ENCODE measurements at places on chromosomes 7 and 10.

- DNase-seq: no peak
These were observed 486 bp downstream of the CACNA2D1 start for GRCh38 chr7:82443036-82443546.

DNA sequence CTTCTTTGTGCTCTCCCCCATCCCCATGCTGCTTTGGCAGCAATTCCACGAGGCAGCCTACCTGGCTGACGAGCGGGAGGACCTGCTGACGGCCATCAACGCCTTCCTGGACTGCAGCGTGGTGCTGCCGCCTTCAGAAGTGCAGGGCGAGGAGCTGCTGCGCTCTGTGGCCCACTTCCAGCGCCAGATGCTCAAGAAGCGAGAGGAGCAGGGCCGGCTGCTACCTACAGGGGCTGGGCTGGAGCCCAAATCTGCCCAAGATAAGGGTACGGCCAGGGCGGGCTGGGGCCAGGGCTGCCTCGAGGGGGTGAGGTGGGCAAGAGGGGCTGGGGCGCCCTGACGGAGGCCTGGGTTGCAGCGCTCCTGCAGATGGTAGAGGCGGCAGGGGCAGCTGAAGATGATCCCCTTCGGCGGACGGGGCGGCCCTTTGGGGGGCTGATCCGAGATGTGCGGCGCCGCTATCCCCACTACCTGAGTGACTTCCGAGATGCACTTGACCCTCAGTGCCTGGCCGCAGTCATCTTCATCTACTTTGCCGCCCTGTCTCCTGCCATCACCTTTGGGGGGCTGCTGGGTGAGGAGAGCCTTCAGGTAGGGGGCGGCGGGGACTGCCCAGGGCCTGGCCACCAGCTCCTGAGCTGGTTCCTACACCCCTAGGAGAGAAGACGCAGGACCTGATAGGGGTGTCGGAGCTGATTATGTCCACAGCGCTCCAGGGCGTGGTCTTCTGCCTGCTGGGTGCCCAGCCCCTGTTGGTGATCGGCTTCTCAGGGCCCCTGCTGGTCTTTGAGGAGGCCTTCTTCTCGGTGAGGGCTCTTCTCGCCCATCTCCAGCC is 9.4 kb downstream of the FASTK start:
- no peak for DNase-seq

- DNase-seq: peak; percentile 73
These were observed 16.9 kb upstream of the ZFAND2A start for GRCh38 chr7:1176891-1177373.

DNA sequence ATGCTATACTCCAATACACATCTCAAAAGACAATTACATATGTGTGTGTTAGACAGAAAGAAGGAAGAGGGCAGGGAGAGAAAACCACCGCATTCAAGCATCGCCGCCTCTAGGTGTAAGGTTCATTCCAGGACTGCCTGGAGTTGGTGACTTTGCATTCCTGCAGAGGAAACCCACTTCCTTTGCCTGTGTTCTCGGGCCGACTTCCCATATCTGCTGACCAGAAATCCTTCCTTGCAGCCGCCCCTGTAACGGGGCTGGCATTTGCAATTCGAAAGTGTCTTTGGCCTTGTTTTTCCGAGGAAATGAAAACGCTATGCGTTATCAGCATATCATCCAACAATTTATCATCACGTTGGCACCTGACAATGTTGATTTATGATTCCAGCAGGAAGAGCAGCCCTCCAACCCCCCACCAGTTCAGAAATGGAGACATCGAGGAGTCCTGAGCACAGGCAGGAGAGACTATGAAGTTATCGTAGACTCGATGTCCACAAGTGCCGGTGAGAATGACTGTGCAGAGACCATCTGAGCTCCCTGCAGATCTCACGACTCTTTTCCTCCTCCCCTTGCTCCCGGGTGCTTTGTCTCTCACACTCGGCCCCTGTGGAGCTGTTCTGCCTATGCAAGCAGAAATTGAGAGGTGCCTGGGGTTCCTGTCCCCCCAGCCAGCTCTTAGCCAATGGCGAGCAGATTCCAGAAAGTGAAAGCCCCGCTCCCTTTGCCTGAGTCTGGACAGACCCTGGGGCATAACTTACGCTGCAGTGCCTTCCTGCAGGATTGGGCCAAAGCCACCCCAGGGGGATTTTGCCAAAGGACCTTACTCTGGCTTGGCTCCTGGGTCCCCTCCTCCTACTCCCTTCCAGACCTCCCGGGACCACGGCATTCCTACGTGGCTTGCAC is 68.9 kb upstream of the FOXK1 start:
- DNase-seq: peak; percentile 62

DNA sequence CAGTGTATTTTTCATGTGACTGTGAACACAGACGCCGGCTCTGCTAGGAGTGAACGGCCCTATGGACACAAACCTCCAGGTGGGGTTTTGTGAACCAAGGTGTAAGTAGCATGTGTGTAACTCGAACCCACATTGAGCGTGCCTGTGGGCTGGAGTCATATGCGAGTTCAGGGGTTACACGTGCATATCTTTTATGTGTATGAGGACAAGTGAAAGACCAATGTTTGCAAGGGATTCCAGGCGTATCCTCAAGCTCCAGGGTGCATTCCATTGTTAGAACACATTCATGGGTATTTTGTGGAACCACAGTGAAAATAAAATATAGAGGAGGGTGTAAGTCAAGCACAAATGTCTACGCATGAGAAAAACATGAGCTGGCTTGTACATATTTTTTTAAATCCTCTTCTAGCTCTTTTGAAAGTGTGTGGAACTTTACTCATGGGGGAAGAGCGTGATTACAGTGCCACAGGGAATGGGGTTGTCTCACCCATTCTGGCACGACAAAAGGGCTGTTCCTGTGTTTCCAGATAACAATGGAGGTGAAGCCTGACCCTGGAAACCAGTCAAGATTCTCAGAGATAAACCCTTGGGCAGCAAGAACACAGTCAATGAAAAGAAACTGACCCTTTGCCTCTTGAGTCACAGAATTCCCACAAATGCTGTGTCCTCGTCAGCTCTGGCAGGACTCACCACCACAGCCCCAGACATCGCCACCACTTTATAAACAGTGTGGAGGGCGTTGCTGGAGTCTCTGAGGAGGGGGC is 37.0 kb upstream of the GOT1 start:
- no peak for DNase-seq

GRCh38 chr7:79221211-79221610 is 232.3 kb downstream of the MAGI2 start:
- no peak for DNase-seq

- DNase-seq: no peak
These were observed 38.9 kb upstream of the AMPH start for GRCh38 chr7:38669965-38670520.

- DNase-seq: no peak
These were observed 3.2 kb downstream of the TNS3 start for GRCh38 chr7:47578579-47579270.

DNA sequence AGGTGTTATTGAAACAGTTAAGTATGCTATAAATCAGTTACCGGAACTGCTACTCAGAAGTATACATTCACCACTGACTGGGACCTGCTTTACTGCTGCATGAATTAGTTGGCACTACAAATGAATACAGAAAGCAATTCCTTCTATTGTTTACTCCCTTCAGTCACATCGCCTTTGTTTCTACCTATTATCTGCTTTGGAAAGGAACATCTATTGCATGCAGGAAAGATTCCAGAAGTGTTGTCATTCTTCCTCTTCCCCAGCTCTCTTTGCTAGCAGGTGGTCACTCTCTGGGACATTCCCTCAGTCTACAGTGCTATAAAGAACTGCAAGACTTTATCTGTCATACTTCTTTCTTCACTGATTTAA is 131.3 kb downstream of the ANK3 start:
- no peak for DNase-seq

- peak; percentile 13 for DNase-seq
These were observed 161.4 kb downstream of the TFEC start for GRCh38 chr7:115869190-115869589.

- no peak for DNase-seq
These were observed 38.1 kb downstream of the RASGEF1A start for GRCh38 chr10:43228783-43229207.

DNA sequence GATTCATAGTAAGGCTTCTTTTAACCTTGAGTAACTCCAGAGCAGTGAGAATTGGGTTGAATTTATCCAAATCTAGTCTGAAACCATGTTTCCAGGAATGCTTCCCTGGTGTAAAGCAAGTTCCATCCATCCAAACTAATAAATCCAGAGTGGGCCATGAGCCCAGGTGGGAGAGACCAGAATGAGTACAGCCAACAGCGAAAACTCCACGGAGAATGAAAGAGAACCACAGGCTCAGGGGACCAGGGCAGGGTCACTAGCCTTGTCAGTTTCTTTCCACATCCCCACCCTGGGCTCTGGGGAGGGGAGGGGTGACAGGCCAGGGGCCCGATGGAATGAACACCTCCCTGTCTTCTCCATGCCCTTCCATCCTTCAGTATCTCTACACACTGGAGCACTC is 180.1 kb downstream of the NEURL1 start:
- no peak for DNase-seq

DNA sequence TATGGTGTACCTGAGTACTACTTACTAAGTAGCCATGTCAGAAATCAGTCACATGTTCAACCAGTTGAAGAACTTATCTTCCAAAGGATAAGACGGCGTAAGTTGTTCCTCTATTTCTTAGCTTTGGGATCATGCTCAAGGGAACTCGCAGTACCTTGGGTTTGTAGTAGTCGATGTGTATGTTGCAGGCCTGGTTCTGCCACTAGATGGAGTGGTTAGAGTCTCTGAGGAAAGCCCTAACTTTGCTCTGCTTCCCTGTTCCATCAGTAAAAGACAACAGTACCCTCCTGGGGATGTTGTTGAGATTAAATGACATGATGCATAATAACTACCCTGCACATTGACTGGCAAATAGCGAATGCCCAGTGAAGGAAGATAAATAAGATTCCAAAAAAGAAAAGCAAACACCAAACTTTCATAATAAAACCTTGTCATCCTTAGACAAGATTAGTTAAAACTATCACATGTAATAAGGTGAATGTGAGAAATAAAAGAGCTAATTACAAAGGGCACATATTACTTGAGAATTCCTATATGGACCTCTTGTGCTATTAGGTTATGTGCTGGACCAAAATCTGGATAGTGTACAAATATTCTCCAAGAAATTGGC is 165.9 kb downstream of the ABCA13 start:
- DNase-seq: peak; percentile 75

DNA sequence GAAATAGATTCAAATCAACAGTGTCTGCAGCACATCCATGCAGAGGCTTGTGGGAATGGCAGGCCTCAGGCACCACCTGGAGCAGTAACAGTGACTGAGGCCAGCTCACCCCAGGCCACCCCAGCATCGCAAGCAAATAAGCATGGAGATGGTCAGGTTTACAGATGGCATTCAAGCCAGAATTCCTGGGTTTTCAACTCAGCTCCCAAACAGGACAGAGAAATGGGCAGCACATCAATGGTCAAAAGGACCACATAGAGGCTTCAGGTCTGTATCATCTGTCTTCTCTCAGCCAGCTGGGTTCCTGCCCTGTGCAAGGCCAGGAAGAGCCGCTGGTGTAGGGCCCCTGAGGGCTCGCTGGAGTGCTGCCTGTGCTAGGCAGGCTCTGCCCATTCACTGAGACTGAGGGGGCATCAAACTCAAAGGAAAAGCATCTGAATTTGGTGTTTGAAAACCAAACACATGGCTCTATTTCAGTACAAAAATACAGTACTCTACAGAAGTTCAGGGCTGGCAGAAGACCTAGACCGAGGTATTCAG is 112.5 kb downstream of the KMT2E start:
- DNase-seq: no peak

- peak; percentile 49 for DNase-seq
These were observed 411.9 kb upstream of the KLF6 start for GRCh38 chr10:4196771-4197390.

DNA sequence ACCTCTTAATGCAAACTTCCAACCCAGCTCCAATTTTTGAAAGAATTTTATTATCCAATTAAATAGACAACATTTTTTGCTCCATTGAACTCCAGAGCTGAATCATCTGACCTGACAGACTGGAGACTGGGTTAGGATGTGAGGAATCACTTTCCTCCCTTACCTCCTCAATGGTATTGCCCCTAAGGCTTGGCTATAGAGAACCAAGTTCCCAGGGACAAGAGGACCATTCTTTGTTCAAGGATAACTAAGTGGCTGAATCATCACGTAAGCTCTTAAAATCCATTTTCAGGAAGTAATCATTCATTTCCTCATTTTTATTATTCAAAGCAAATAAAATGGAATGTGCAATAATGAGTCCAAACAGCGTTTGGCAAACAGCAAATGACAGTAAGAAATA is 335.1 kb downstream of the GATA3 start:
- no peak for DNase-seq

DNA sequence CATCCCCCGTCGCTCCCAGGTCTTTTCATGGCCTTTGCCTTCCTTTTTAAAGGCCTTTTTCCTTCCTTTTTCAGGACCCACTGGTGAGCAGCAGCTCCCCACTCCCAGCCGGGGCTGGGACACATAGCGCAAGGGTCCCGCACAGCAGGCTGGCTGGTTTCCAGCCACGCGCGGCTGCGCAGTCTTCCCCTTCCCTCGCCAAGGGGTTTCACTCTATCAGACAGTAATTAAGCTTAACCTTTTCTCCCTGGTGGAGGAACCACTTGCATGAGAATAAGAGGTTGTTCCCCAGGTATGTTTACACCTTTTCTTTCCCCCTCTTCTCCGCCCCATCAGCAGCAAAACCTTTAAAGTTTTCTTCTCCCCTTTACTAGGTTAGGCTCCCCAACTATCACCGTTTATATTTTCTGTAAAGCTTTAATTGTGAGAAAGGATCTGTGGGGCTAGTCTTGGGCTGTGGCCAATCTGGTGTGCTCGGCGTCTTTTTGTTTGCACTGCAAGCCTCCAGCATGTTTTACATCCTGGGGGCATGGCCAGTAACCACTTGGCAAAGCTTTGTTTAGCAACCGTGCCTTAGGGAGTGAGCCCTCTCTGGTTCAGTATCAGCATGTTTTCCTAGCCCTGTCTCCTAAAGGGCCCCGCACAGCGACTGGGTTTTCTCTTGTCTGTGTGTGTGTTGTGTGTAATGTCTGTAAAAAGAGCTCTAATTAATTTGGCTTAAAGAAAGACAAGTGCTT is 219.6 kb downstream of the PHF14 start:
- peak; percentile 37 for DNase-seq

DNA sequence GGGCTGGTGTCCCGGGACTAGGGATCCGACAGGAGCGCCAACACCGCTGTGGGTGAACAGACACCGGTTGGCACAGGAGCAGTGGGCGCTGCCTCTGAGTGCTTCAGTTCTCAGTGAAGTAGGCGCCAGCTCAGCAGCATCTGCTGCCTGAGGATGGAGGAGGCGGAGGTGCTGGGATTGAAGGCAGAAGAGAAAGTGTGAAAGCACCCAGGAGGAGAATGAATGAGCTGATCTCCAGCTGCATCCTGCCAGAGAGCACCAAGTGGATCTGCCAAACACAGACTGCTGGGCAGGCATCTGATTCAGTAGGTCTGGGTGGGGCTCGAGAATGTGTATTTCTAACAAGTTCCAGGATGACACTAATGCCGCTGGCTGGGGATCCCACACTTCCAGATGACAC is 74.5 kb downstream of the LANCL2 start:
- DNase-seq: no peak

- DNase-seq: no peak
These were observed at the start of gene NEURL1 for GRCh38 chr10:103493362-103493915. TSS of gene NEURL1 (plus strand) at chr10:103493705. CDS start at chr10:103494388, 683 bp downstream.

Measured in choroid plexus epithelial cell (primary cell).